ENCODE measurements at places on chromosomes 6 and 20.

DNA sequence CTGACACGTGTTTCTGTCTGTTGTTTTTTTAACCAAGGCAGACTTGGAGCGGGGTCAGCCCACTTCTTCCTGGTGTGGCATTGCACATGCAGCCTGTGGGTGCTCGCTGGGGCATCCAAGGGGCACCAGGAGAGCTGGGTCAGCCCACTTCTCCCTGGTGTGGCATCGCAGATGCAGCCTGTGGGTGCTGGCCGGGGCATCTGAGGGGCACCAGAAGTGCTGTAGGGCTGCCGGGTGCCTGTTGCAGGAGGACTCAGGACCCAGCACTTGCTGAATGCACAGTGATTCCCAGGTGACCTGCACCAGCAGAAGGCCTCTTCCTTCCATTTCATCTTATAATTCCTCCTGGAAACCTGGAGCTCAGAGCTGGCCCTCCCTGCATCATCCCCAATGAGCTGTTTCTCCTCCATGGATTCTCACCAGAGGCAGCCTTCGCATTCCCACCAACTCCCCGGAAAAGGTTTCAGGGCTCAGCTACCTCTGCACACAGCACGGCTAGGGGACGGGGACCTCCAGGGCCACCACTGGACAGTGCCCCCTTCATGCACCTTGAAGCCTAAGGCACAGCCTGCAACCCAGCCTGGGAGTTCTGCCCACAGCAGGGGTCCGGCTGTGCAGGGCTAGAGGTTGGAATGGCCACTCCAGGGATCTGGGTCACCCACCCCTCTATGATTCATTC is 218.8 kb downstream of the TAF4 start:
- DNase-seq = no peak

DNA sequence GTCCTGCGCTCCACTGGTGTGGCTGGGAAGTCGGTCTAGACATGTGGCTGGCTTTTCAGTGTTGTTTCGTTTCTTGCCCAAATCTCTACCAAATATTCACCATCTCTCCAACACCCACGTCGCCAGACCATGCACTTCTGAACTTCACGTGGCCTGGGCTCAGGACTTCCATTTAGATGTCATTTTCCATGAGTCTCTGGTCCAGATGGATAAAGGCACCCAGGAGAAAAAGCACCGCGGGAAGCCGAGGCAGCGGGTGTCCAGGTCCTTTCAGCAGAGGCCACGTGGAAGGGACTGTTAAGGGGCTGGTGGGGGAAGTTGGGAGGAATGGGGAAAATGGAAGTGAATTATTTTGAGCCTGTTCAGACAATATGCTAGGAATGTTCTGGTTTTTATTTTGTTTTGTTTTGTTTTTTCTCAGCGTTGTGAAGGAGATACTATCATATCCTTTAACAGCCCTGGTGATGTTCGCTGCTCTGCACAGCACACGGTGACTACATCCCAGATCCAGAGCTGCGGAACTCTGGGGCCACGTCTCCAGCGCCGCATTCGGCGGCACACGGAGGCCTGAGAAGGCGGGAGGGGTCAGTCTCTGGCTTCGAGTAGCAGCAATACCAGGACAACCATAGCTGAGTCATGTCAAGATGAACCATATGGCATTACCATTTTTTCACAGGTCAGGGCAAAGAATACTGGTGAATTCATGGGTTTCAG is 230.3 kb downstream of the THBS2 start:
- no peak for DNase-seq

- DNase-seq = no peak
Measured at GRCh38 chr20:52289956-52290565, 98.5 kb upstream of the ZFP64 start.

GRCh38 chr6:89888871-89889270 is 5.4 kb upstream of the GJA10 start:
- peak; percentile 2 for DNase-seq

DNA sequence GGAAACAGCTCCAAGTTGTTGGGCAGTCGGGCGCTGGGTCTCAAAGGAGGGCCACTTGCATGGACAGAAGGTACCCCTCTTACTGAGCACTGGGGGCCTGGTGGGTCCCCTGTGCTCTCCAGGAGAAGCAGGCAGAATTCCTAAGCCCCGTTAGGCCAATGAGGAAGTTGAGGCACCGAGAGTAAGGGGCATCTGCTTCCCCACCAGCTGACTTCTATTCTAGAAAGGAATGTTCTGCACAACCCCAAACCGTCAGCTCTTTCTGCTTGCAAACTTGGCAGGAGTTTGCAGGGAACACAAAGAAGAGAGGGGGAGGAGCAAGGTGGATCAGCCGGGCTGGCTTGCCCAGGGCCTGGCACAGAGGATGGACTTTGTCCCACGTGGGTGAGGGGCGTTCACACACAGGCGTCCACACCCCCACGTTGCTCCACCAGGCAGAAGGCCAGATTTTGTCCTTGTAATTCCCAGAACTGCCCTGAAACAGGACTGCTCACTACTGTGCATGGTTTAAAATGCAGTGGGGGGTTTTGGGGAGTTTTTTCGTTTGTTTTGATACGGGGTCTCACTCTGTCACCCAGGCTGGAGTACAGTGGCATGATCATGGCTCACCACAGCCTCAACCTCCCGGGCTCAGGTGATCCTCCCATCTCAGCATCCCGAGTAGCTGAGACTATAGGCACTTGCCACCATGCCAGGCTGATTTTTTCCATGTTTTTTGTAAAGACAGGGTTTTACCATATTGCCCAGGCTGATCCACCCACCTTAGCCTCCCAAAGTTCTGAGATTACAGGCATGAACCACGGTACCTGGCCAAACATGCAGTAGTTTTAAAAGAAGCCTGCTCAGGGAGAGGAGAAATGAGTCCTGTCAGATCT is 93.3 kb downstream of the SNX5 start:
- no peak for DNase-seq

DNA sequence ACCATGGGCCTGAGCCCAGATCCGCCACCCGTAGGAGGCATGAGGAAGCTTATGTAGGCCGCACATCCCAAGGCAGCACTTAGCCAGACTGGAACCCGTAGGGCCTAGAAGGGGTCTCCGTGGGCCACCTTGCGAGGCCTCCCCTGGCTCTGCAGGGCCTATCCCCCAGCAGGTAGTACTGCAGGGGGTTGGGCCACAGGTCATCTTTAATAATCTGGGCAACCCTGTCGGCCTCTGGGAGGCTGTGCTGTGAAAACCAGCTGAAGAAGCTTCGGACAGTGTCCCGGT is 18.5 kb downstream of the PLAGL2 start:
- no peak for DNase-seq

DNA sequence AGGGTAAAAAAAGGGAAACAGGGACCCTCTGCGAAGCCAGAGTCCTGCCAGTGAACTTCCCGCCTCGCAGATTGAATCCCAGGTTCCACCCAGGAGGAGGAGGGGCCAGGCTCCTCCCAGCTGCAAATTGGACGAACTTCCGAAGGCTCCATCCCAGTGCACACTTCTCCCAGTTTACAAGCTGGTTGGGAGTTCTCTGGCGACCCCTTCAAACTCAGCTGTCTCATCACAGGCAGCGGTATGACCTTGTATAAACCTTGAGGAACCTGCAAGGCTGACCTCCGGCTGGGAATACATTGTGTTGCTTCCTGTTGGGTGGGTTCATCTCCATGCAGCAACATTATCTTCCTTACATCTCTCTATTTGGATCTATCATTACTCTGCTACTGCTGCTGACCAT is 962.7 kb downstream of the GRIK2 start:
- no peak for DNase-seq

DNA sequence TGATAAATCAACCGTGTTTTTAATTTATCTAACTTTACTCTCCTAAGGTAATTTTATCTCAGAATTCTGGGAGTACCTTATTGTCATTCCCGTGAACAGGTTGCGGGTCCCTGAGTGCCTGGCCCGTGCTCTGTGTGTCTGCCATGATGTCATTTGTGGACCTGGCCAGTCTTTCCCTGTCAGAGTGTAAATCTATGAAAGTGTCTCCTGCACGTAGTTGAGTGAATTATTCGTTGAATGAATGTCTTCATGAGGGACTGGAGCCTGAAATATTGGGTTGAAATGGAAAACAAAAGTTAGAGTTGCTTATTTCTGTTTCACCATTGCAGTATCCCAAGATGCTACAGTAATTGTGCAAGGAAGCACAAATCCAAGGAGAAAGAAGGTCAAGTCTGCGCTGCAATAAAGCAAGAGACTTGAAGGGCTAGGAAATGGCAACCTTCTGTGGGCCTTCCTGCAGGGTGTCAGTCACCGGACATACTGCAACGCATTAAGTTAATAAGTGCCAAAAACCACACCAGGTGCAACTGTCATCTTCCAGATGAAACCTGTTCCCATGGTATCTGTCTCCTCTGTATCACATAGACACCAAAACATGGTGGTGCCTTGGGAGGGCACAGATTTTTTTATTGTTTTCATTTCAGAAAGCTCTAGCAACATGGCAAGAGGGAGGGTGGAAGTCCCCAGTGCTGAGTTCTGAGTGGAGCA is 135.5 kb downstream of the ZDHHC14 start:
- no peak for DNase-seq

GRCh38 chr20:15923030-15923776 is 650.0 kb downstream of the KIF16B start:
- peak; percentile 2 for DNase-seq

- peak; percentile 72 for DNase-seq
Measured at GRCh38 chr6:34656378-34657036, 40.1 kb downstream of the ILRUN start.

DNA sequence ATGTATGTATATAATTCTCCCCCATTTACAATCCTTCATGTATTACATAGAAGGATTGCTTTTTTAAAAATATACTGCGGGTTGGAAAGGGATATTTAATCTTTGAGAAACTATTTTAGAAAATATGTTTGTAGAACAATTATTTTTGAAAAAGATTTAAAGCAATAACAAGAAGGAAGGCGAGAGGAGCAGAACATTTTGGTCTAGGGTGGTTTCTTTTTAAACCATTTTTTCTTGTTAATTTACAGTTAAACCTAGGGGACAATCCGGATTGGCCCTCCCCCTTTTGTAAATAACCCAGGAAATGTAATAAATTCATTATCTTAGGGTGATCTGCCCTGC is 3.6 kb downstream of the FOXC1 start:
- DNase-seq = no peak

GRCh38 chr20:53138454-53139262 is 166.5 kb downstream of the TSHZ2 start:
- no peak for DNase-seq

GRCh38 chr6:99822741-99823512 is 171.1 kb downstream of the MCHR2 start:
- DNase-seq = peak; percentile 28

- no peak for DNase-seq
Measured at GRCh38 chr6:156868385-156868784, 91.2 kb downstream of the ARID1B start.

GRCh38 chr6:33700391-33701050 is 11.0 kb downstream of the UQCC2 start:
- DNase-seq = peak; percentile 75

GRCh38 chr20:60035-60918 is 27.2 kb upstream of the DEFB125 start:
- no peak for DNase-seq

- DNase-seq = peak; percentile 2
Measured at GRCh38 chr6:145964948-145965366, 799 bp upstream of the SHPRH start.

DNA sequence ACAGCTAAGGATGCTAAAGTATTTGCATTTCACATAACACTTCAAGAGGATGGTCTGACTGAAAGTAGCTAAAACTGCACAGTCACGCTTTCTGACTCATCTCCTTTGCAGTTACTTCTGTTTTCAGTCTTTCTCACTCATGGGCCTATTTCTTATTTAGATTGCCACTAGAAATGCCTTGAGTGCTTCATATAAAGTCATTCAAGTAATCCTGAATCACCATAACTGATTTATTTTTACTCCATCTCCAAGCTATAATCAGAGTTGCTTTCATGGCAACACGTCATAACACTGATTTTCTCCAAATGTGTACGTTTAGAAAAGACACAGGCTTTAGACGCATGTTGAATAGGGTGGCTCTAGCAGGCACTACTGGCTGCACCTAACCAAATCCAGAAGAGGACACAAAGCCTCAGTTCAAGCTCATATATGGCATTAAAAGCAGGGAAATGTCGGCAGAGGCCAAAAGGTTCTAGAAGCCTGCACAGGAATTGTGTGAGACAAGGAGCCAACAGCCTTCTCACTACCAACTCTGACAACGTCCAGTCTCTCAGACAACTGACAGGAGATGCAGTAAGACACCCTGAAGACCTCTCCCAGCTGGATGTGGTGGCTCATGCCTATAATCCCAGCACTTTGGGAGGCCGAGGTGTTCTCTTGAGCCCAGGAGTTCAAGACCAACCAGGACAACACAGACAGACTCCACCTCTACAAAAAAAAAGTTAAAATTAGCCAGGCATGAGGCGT is 64.1 kb upstream of the BEND6 start:
- peak; percentile 85 for DNase-seq

DNA sequence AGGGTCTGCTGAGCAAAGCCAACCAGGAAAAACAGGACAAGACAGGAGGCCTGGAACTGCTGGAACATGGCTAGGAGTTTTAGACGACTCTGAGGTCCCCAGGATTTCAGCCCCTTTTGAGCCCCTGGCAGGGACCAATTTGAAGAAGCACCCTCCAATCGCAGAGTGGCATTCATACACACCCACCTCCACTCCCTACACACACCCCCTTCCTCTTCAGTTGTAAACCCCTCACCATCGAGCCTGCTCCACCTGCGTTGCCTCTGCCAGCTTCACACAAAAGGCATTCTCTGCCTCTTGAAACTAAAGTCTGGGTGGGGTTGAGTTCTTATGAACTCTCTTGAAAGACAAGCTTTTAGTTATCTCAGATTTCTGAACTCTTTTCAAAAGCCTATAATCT is at the start of gene GPX6:
GPX6 (minus strand) TSS at position 118 of the 400 bp plus-strand sequence; CDS start at position 68, 50 bp downstream.
- DNase-seq = no peak

DNA sequence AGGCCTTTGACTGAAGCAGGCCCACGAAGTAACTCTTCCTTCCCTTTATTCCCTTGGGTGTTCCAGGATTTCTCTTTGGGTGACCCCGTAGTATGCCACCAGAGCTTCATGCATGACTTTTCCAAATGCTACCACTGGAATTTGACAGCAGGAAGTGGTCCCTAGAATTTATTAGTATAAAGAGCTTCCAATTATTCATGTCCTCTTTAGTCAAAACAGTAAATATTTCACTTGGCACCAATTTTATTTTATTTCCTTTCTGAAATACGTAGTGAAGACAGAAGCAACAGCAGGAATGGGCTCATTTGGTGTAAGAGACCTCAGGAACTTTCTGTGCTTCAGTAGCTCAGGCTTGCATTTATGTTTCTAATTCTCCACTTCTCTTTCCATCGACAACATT is 151.3 kb downstream of the LCA5 start:
- DNase-seq = no peak

GRCh38 chr6:34810017-34810882 is 18.4 kb downstream of the BLTP3A start:
- no peak for DNase-seq

GRCh38 chr6:166286839-166287271 is 21.3 kb downstream of the PRR18 start:
- peak; percentile 90 for DNase-seq
